CD4-positive, CD25-positive, alpha-beta regulatory T cell (primary cell): ENCODE measurements at places on chromosomes 7 and 10. TPM values are rescaled to one million over a fixed set of nuclear protein-coding genes. Genes with fewer than 3 reads are reported as not detected.

OPALIN gene
- total RNA-seq: not detected

DNA sequence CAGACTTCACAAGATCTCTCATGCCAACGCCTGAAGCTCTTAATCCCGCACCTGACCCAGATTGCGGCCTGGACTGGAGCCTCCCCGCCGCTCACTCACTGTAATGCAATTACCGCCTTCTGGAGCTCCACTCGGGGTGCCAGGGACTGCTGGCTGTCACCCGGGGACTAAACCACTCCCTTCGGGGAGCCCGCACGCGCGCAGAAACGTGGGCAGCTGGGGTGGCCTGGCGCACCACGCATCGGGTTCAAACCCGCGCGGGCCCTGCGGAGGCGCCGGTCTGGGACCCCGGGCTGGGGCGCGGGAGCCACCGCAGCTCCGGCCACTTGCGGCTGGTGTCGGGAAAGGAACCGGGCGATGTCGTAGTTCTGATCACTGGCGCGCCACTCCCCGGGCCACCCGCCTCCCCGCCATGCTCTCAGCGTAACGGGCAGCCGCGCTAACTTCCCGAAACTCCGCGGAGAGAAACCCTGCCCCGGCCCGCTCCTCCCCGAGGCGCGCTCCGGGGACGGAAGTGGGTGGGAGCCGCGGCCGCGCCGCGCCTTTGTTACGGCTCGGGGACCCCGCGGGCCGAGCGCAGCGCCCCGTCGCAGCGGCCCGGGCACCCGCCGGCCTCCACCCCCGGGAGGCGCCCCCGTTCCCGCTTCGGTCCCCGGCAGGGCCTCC is 100.3 kb upstream of the SVIL start:
- peak; percentile 60 for DNase-seq

- DNase-seq: no peak
Measured at GRCh38 chr10:71460615-71461014, 63.9 kb downstream of the CDH23 start.

GRCh38 chr7:117273814-117274225 is 49.0 kb downstream of the WNT2 start:
- DNase-seq: no peak

- DNase-seq: no peak
Measured at GRCh38 chr10:106513352-106513771, 651.1 kb downstream of the SORCS1 start.

GRCh38 chr7:85065888-85066485 is 120.9 kb downstream of the SEMA3D start:
- DNase-seq: no peak

BHLHA15 gene
- total RNA-seq: not detected

- DNase-seq: peak; percentile 76
Measured at GRCh38 chr7:106056513-106057203, 55.5 kb downstream of the SYPL1 start.

LHPP gene
- total RNA-seq: 20.1 TPM

DNA sequence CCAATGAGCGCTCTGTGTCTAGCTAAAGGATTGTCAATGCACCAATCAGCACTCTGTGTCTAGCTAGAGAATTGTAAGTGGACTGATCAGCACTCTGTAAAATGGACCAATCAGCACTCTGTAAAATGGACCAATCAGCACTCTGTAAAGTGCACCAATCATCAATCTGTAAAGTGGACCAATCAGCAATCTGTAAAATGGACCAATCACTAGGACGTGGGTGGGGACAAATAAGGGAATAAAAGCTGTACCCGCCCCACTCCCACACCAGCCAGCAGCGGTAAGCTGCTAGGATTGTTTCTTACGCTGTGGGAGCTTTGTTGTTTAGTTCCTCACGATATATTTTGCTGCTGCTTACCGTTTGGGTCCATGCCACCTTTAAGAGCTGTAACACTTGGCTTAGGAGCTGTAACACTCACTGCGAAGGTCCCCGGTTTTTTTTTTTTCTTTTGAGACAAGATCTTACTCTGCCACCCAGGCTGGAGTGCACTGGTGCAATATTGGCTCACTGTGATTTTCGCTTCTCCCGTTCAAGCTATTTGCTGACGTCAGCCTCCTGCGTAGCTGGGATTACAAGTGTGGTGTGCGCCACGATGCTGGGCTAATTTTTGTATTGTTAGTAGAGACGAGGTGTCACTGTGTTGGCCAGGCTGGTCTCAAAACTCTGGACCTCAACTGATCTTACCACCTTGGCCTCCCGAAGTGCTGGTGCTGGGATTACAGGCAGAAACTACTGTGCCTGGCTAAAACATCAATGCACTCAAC is 184.8 kb downstream of the PTPN20 start:
- DNase-seq: no peak

INA gene
- not detected for total RNA-seq

DNA sequence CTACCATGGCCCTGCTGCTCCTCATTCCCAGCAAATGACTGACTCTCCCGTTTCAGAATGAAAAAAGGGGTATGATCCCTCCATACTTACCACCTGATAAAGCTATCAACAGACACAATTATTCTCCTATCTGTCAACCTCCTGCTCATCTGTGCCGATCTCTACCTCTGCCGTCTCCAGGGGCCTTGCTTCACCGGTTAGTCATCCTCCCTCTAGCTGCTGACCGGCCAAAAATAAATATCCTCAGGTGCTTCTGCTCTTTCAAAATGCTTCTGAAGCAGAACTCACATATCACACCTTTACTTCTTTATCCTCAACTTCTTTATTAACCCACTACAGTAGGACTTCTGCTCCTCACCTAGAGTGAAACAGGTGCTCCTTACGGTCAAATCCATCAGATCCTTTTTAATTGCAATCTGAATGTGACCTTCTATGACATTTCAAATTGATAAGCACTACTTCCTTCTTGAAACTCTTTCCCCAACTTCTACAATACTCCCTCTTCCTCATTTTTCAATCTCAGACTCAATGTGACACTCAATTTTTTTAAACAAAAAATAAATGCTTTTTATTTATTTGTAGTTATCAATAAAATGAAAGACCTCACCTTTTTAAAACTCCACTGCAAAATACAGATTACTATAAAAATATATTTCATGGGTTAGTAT is 63.2 kb downstream of the LMBR1 start:
- no peak for DNase-seq

TMEM72 gene
- not detected for total RNA-seq

- DNase-seq: no peak
Measured at GRCh38 chr7:47803025-47803424, 145.2 kb downstream of the PKD1L1 start.

CDHR3 gene
- total RNA-seq: 38.2 TPM

DNA sequence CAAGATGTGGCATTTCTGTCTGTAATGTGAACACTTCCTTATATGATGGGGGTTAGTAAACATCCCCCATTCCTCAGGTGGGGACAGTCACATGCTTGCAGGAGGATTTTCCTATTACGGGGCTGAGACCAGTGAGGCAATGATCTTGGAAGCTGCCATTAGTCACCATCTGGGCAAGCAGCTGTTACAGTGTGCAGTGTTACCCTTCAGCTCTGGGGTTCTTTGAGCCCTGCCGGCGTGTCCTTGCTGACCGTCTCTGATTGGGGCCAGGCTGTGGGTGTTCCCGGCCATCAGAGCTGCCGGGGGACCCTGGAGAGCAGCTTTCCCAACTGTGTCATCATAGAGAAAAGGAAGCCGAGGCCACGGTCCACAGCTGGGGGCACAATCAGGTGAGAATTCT is 126.8 kb upstream of the FAM20C start:
- DNase-seq: no peak

DNA sequence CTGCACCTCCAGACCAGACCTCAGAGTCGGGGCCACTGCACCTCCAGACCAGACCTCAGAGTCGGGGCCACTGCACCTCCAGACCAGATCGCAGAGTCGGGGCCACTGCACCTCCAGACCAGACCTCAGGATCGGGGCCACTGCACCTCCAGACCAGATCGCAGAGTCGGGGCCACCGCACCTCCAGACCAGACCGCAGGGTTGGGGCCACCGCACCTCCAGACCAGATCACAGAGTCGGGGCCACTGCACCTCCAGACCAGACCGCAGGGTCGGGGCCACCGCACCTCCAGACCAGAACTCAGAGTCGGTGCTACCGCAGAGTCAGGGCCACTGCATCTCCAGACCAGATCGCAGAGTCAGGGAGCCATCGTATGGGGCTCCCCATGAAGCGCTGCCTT is 105.9 kb downstream of the ACTR3B start:
- no peak for DNase-seq

- no peak for DNase-seq
Measured at GRCh38 chr10:15672469-15672868, 47.3 kb downstream of the ITGA8 start.

DNA sequence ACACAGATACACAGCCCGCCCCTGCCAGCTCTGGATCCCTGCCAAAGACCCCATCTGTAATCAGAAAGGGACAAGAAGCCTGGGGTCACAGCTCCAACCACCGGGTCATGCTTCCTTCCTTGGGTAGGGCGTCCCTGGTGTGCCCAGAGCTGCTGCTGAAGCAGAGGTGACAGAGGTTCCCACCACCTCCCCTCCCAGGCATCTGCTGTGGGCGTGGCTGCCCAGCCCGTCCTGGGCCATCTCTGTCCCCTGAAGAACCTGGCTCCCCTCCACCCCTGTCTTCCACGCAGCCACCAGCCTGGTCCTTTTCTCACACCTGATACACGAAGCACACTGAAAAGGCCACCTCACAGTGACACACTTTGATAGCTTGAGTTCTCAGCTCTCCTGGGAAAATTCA is 38.2 kb upstream of the CPXM2 start:
- no peak for DNase-seq

NCF1 gene
- 3.1 TPM for total RNA-seq

DNA sequence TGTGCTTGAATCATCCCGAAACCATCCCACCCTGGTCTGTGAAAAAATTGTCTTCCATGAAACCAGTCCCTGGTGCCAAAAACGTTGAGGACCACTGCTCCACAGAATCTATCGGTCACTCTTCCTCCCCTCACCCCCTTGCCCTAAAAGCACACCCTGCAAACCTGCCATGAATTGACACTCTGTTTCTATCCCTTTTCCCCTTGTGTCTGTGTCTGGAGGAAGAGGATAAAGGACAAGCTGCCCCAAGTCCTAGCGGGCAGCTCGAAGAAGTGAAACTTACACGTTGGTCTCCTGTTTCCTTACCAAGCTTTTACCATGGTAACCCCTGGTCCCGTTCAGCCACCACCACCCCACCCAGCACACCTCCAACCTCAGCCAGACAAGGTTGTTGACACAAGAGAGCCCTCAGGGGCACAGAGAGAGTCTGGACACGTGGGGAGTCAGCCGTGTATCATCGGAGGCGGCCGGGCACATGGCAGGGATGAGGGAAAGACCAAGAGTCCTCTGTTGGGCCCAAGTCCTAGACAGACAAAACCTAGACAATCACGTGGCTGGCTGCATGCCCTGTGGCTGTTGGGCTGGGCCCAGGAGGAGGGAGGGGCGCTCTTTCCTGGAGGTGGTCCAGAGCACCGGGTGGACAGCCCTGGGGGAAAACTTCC is 784 bp upstream of the SERPINE1 start:
- DNase-seq: no peak

ASAH2B gene
- 1.2 TPM for total RNA-seq

DNA sequence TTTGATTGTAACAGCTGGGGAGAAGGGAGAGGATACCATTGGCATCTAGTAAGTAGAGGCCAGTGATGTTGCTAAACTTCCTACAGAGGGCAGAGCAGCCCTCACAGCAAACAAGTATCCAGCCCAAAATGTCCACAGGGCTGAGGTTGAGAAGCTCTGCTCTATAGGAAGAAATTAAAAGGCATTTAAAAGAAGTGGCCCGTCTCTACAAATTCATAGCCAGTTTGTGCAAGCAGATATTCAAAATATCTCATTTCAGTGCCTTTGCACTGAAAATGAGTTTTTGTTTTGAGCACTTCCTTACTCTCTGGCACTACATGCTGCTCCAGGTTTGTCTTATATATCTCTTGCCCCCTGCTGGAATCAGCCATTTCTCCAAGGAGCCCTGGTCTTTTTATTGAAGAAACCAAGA is 330.0 kb downstream of the BBS9 start:
- DNase-seq: no peak

- no peak for DNase-seq
Measured at GRCh38 chr7:95018021-95018420, 110.6 kb downstream of the PPP1R9A start.

CNPY1 gene
- total RNA-seq: not detected

PAX2 gene
- not detected for total RNA-seq

FANK1 gene
- total RNA-seq: 31.3 TPM

CPEB3 gene
- 4.4 TPM for total RNA-seq

- no peak for DNase-seq
Measured at GRCh38 chr7:45969940-45970339, 48.9 kb upstream of the IGFBP3 start.

DNA sequence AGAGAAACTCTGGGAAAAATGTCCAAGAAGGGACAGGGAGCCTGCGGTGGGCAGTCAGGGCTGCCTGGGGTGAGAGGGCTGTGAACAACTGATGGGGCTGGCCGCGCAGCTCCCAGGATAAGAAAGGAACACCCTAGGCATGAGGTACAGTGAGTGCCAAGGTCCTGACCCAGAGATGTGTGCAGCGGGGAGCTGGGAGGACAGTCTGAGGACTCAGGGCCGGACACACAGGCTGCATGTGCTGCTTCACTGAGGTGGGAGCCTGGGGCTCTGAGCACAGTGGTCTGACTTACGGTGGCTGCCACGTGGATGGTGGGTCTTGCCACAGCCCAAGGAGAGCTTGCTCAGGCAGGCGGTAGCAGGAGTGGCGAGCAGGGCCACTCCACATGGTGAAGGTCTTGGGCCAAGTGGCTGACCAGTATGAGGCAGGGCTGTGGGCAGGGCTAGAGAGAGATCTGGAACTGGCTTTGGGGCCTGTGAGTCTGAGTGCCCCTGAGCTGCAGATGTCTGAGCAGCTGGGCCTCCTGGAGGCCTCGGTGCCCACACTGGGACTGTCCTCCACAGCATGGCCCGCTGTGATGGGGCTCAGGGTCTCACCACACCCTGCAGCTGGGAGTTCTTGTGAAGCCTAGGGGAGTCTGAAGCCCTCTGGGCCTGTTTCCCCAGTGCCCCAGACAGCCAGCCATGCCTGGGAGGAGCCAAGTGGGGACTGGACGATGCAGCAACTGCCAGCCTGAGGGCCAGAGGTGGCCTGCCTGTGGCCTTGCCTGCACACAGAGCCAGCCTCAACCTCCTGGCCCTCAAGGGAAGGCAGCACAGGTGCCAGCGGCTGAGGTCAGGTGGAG is 60.3 kb downstream of the RASGEF1A start:
- no peak for DNase-seq

ARL5B gene
- total RNA-seq: 37.4 TPM

GRCh38 chr7:151425670-151426440 is 14.1 kb downstream of the CRYGN start:
- DNase-seq: no peak

- no peak for DNase-seq
Measured at GRCh38 chr7:7584653-7585052, 18.0 kb downstream of the MIOS start.

AKR1E2 gene
- 4.5 TPM for total RNA-seq

DNAJC12 gene
- not detected for total RNA-seq

GRCh38 chr7:66088861-66089838 is 13.5 kb downstream of the ASL start:
- no peak for DNase-seq

GRCh38 chr7:101140339-101140699 is 13.4 kb downstream of the SERPINE1 start:
- no peak for DNase-seq

PRXL2A gene
- total RNA-seq: 0.76 TPM
